Daoy (cell line): ENCODE measurements at places on chromosomes 5 and 9. TPM values are rescaled to one million over a fixed set of nuclear protein-coding genes. Genes with fewer than 3 reads are reported as not detected.
A peak's percentile ranks its signal among the peaks of the same experiment; 100 is the strongest.

- DNase-seq: no peak
Observed at GRCh38 chr9:87849144-87849758, 33.4 kb upstream of the SPATA31E1 start.

DNA sequence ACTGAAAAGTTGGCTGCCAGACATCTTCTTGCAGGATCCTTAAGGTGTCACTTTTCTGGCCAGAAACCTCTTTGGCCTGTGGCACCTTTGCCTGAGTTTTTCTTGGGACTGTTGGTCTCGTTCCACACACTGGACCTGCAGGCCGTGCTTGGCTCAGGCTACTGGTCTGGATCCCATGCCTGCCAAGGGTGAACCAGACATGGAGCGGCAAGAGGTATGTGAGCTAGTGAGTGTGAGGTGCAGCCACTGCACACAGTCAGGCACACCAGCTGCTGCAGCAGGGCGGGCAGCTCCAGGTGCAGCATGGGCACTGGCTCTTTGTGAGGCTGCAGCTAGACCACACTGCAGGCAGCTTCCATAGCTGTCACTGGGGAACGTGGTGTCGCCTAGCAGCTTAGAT is 47.9 kb downstream of the NDUFAF2 start:
- no peak for DNase-seq

GRCh38 chr9:130636648-130637020 is 27.8 kb upstream of the PRDM12 start:
- DNase-seq: no peak

DNA sequence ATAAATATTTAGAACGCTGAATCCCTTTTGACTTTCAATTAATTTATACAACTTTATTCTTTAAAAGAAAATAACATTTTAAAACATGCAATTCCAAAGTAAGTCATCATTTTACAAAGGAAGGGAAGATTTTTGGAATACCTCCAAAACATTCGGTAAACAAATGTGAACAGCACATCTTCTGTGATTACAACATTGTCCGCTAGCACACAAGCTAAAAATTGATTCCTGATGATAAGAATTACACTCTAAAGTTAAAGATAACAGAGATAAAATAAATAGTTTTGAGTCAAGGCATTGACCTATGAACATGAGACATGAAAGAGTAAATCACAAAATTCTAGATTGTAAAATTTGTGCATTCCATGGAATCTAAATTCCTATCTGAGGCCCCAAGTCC is 56.2 kb upstream of the TRAF1 start:
- no peak for DNase-seq

DNA sequence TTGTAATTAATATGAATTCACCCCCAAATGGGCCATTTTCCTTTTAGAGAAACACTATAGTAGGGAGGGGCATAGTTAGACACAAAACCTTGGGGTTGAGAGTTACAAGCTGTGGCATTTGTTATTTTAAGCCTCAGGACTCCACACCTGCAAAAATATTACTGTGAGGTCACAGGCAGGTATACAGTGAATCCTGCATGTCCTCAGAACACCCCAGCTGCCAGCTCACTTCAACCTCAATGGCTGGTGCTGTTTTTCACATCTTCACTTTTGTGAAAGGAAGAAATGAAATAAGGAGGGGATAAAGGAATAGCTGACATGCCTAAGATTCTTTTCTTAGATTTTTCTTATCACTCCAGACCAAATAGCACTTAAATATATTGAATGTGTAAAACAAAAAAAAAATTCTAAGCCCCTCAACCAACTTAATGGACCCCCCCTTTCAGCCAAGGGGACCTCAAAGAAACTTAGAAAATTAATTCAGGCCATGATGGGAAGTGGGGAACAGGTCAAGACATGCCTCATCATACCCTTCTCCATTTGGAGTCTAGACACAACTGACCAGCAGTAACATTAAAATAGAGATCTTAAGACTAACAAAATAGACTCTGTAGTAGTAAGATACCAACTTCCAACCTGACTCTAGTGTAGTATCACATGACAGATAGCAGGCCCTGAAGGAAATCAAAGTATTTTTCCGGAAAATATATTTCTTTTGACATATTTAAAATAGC is 9.2 kb downstream of the C9orf85 start:
- DNase-seq: no peak

DNA sequence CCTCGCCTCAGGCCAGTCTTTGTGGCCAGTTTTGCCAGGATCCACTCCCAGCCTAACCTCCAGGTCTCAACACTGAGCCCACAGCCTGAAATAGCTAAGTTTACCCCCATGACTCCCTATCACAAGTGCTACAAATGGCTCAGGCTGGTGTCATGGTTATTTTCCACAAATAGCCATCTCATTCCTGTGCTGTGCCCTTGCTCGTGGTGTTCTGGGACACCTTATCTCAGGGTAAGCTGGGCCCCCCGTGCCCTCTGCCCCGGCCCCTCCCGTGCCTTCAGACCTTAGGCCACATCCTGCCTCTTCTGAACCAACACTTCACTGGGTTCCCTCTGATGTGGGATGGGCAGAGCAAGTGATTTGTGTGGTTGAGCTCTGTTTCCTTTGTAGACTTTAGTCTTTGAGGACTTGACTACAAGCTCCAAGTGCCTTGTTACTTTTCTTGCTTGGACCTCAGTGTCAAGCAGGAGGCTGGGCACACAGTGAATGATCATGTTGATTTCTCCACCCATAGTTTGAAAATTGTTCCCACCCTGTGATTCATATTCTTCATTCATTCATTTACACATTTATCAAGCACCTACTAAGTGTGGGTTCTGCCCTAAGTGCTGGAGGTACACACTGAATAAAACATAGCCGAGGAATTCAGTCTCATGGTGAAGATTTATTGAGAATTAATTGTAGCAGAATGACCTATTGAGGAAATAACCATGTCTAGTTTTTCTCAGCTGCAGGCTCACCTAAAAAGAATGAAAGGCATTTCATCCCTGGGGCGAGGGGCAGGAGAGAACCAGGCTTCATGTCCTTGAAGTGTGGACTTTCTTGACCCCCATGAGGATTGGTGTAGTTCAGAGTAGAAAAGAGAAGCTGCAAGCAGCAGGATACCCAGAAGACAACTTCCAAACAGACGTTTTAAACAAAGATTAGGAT is 84.5 kb upstream of the CTNNA1 start:
- DNase-seq: no peak

- no peak for DNase-seq
Observed at GRCh38 chr9:7336356-7337065, 463.1 kb downstream of the DMAC1 start.

DNA sequence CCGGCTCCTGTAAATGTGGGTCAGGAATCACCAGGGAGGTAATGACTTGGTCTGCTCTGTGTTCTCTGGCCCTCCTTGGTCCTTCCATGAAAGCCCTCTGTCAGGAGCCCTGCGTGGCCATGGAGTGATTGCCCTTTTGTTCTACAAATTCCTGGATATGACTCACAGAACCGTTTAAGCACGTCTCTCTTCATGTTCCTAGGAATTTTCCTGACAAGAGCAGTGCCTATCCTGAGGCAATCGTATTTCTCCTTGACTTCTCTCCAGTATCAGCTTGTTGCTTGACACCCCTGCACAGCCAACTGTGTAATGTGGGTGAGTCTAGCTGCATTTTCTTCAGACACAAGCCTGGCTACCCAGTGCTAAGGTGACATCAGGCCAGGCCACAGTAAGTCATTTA is 274.3 kb upstream of the ZNF462 start:
- peak; percentile 68 for DNase-seq

GRCh38 chr5:154509784-154510555 is 31.9 kb upstream of the HAND1 start:
- DNase-seq: no peak

GRCh38 chr9:33445389-33446239 is 1.8 kb downstream of the AQP3 start:
- no peak for DNase-seq

DNA sequence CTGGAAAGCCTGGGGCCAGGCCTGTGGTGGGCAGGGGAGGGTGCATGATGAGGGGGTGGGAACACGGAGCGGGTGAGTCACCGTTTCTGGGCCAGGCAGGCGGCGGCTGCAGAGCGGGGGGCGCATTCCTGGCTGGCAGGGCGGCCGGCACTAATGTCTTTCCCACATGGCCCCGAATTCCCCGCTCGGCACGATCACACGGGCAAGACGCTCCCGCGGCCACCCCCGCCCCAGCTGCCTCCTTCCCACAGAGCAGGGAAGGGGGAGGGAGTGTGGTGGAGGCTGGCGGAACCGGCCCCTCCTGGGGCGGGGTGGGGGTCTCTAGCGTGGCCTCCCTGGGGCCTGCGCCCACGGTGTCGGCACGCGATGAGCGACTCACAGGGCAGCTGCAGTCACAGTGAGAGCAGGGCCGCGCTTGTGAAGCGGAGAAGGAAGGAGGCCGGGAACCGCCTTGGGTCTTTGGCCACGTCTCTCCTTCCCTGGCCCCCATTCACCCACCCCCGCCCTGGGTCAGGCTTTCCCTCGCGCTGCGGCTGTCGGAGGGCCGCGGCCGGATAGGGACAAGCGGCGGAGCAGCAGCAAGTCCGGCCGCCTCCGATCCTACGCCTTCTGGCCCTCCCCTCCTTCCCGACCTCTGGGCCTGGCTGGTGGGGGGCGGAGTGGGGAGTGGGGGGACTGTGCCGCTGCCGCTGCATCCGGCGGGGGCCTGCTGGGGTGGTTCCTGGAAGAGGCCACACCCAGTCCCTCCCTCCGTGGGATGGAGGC is 48.9 kb downstream of the CXXC5 start:
- peak; percentile 99 for DNase-seq

DNA sequence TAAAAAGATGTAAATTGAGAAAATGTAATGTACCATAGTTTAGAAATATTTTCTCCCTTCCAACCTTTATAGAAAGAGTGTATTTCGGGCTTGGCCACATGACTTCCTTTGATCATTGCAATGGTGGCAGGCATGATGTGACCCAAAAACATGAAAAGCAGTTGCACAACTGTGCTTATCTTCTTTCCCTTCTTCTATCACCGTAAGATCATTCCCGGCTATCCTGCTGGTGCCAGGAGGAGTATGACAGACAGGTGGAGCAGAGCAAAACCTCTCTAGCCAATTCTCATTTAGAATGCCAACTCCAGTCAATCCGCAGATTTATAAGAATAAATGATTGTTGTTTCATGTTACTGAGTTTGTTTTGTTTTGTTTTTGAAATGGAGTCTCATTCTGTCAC is 10.6 kb upstream of the TESK1 start:
- no peak for DNase-seq

- no peak for DNase-seq
Observed at GRCh38 chr9:15635752-15636151, 82.9 kb downstream of the CCDC171 start.

DNA sequence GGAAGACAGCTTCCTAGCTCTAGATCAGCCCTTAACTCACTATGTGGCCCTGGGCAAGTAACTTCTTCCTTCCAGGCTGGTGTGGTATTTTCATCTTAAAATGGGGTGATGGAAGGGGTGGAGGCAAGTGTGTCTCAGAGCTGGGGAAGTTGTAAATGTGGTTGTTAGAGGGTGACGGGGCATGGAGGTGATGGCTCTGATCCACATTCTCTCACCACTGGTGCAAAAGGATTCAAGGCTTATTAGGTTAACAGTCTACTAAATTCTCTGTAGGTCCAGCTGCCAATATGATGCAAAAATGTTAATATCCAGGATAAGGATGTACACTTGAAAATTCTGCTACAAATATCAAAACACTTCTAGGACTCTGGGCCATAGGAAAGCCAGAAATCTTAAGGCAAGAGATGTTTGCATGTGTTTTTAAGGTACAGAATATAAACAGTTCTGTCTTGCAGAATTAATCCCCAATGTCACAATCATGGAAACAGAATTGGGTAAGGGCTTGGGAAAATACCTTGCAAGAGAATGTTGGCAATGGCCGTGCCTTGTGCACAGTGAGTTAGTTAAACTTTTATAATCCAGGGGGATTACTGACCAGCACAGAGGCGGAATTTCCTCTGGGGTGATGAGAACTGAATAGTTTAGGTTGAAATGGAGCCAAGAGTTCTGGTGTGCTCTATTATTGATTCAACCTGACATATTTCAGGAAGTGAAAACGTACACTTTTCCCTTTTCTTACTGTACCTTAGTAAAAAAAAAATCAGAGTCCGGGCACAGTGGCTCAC is 19.8 kb downstream of the TNFSF15 start:
- no peak for DNase-seq

DNA sequence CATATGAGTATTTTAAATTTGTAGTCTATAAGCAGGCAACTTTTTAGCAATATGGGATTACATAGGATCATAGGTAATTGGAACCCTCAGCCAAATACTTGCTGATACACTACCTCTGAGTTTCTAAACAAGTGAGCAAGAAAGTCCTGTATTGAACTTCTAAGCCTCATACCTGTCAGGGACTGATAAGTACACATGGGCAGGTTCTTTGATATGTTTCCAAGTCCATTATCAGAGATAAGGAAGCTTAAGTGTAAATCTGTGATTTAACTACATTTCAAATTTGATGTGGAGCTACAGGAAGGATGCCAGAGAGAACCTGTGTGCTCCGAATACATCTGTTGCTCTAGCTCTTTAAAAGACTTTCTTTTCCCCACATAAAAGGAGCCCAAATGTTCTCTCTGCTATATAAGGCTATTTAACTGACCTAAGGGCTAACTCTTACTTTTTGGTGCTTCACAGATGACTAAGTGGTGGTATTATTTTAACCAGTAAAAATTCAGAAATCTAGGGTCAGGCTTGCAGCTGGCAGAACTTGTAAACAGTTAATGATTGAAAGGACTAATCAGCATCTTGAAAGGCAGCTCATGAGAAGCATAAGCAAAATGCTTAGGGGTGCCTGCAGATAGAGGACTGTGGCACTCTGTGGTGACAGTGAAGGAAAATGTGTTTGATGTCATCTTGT is 228.6 kb downstream of the NR3C1 start:
- DNase-seq: no peak

DNA sequence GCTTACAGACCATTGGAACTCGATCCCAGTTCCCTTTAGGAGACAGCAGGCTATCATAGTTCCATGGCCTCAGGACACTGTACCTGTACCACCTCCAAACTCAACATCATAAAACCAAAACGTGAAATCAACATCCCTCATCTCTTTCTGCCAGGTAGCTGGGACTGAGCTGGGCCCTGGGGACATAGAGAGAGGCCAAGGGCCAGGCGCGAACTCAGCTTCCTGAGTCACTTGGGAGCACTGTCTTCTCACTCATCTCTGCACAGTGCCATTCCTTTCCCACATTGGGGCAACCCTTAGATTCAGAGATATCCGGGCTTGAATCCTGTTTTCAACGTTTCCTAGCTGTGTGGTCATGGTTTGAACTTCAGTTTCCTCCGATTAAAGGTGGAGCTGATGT is 12.2 kb downstream of the DAB2IP start:
- DNase-seq: no peak

Gene TXN
- total RNA-seq: 704 and 743 TPM in 2 replicates

Gene OR1J2
- total RNA-seq: not detected in 2 replicates

Gene FAM200C
- total RNA-seq: 8.5 and 10.3 TPM in 2 replicates

Gene CDO1
- total RNA-seq: 10.7 and 15.9 TPM in 2 replicates

Gene GMCL2
- total RNA-seq: not detected in 2 replicates

Gene GPR151
- not detected in 2 replicates for total RNA-seq

Gene IGFBPL1
- total RNA-seq: 28.8 and 29.9 TPM in 2 replicates

Gene UGCG
- total RNA-seq: 235 and 250 TPM in 2 replicates

Gene LSM11
- total RNA-seq: 8.2 and 9.0 TPM in 2 replicates

Gene ZNF367
- total RNA-seq: 23.8 and 28.8 TPM in 2 replicates

Gene NOL8
- total RNA-seq: 31.9 and 44.3 TPM in 2 replicates

Gene PIGO
- 18.9 and 22.2 TPM in 2 replicates for total RNA-seq

Gene FAM81B
- total RNA-seq: not detected in 2 replicates
